ENCODE measurements at places on chromosomes 5 and 9.

GRCh38 chr5:73093943-73094342 is 26.4 kb upstream of the TMEM171 start:
- DNase-seq = no peak

GRCh38 chr9:127570533-127571111 is 41.5 kb upstream of the STXBP1 start:
- no peak for DNase-seq

DNA sequence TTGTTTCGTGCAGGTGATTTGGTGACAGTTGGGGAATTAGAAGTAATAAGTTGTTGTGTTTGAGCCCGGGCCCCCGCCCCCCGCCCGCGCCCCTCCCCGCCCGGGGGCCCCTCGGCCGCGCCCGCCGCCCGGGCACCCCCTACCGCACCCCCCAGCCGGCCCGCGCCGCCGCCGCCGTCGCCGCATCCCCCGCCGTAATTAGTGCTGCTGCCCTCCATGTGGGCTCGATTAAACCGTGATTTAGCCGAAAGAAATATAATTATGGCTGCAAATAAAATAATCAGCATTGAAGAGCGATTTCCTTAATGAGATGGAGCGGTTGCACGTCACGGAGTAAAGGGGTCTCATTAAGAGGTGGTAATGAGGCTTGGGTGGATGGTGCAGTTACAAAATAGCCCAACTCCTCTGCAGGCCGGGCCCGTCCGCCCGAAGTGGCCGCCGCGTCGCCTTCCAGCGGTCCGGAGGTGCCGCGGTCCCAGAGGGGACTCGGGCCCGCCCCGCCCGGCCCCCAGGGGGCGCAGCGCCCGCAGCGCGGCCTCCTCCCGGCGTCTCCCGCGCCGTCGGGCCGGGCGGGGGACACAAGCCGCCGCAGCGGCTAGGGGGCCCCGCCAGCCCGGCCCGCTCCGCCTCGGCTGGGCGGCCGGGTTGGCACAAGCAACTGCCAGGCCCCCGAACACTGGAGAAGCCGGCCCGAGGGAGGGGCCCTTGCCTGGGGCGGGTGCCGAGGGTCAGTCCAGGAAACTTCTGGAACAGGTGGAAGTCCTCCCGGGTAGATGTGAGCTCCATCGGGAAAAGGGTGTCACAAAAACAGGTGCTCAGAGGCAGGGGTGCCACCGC is 6.9 kb upstream of the OTP start:
- DNase-seq = no peak

- no peak for DNase-seq
Observed at GRCh38 chr5:58085800-58086199, 374.1 kb downstream of the PLK2 start.

DNA sequence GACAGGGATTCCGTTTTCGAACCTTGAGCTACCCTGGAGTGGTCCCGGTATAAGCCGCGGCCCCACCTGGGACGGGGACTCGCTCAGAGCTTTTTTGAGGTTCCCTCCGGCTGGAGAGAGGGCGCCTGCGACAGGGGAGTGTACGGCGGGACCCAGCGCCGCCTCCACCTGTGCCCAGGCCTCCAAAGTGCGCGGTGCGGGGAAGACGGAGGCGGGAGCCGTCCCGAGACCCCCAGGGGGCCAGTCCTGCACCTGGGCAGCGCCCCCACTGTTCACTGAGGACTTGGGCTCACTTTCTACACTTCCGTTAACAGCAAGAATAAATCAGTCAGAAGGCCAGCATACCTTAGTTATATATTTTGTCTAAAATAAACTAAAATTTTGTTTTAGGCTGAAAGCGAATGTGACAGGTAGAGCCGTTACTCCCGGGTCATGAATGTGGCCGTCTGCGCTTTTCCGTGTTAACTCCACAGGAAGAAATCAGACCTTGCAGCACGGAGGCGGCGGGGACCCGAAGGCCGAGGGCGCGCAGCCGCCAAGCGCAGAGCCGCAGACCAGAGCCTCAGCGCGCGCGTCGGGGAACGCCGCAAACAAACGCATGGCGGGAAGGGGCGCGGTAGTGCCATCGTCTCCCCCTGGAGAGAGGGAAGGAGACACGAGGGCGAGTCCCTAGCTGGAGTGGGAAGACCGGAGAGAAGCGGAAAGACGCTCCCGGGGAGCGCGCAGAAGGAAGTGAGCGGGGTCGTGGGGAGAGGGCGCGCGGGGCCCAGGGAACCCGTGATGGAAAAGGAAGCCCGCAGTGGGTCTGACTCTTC is 14.1 kb downstream of the TRIM7 start:
- DNase-seq = no peak

GRCh38 chr9:114183006-114183405 is 27.7 kb downstream of the COL27A1 start:
- no peak for DNase-seq

DNA sequence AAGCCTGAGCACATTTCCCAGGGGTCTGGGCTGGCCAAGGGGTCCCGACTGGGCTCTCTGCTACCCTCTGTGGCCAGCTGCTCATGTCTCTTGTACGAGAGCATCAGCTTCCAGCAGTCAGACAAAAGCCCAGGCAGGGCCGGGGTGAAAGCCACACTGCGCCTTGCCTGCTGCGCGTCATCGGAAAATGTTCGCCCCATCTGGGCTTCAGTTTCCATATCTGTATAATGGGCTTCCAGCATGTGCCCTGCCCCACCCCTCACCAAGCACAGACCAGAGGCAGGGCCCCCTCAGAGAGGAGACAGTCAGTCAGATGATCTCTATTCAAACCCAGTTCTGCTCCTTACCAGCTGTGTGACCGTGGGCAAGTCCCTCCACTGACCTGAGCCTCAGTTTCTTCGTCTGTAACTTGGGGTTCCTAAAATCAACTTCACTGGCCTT is 8.0 kb upstream of the GRHPR start:
- no peak for DNase-seq

DNA sequence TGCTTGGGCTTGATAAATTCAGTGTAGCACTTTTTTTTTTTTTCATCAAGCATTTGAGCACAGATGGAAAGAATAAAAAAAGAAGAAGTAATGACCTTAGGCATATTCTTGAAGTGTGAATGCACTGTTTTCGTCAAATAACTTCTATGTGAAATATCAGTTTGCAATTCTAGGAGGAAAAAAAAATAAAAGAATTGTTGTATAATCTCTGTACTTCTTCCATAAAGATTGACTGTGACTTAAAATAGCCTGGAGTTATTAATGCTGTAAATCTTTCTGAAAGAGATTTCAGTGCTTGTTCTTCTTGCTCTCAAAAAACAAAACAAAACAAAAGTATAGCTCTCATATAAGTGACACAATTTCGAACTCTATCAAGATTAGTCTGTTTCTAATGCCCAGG is 536.9 kb upstream of the ZNF608 start:
- DNase-seq = no peak

DNA sequence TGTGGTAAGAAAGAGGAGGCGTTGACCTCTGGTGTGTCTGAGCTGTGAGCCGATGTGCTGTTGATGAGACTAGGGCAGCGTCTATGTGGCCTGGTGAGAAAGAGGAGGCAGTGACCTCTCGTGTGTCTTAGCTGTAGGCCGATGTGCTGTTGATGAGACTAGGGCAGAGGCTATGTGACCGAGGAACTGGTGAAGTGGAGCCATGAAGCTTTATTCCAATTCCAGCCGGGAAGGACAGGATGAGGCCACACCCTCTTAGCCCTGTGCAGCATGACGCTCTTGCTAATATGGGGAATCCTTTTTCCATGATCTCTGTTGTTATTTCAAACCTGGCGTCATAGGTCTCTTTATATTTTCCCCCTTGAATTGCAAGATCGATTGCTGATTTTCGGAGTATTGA is 172.4 kb downstream of the GOLPH3 start:
- DNase-seq = no peak

GRCh38 chr5:161230221-161230620 is 316.3 kb downstream of the GABRB2 start:
- DNase-seq = no peak

GRCh38 chr9:91903126-91903911 is 46.7 kb downstream of the ROR2 start:
- no peak for DNase-seq

- DNase-seq = no peak
Observed at GRCh38 chr9:107862881-107863280, 373.3 kb upstream of the KLF4 start.

- DNase-seq = no peak
Observed at GRCh38 chr5:139549162-139549894, 11.8 kb upstream of the UBE2D2 start.

GRCh38 chr9:94885854-94886447 is 159.5 kb downstream of the AOPEP start:
- no peak for DNase-seq

DNA sequence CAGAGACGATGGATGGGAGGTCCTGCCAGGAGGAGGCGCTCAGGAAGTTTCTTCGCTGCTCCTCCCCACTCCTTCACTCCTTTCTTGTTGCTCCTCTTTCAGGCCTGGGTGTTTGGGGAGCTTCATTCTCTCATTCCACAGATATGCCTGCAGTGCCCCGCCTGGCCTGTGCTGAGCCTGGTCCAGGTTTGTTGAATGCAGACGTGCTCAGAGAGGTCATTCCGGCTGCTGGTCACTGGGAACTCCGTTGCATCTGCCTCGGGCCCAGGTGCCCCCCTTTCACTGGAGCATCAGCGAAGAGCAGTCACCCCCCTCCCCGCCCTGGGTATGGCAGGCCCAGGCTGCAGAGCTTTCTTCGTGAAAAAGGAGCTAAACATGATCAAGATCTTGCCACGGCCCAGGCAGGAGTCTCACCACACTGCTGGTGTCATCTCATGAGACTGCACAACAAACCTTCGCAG is 15.5 kb downstream of the SURF6 start:
- no peak for DNase-seq

DNA sequence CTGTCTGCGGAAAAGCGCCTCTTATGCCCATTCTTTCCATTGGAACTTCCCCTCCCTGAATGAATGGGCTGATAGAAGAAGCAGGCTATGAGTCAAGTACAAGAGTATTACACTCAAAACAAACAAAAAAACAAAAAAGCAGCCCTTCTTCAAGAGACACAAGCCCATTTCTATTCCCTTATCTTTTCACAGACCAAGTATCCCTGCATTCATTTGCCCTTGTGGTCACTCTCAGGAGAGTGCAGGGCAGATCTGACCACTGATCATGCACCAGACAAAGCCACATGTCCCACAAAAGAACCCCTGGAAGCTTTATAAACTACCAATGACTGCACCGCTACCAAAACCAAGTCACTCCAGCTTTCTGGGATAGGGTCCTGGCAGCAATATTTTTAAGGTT is 262.5 kb upstream of the TAS2R1 start:
- no peak for DNase-seq

GRCh38 chr5:88769165-88769564 is 113.8 kb downstream of the MEF2C start:
- DNase-seq = no peak

GRCh38 chr5:176954050-176954449 is 52.5 kb downstream of the UIMC1 start:
- no peak for DNase-seq

DNA sequence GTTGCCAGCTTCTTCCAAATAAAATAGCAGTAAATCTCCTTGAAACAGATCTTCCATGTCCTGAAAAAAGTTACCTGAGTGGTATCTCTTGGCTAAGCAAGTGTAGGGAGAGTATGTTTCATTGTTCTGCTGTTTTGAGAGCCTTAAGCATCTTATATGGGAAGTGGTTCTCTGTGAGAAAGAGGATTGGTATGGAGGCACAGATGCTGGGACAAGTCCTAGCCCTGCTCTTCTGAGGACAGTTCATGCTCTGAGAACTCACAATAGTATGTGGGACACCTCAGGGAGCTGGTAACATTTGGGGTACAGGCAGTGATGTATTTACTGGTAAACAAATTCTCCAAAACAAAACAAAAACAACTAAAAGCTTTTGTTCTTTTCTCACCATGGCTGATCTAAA is 2.0 kb downstream of the PPP3R2 start:
- DNase-seq = no peak

DNA sequence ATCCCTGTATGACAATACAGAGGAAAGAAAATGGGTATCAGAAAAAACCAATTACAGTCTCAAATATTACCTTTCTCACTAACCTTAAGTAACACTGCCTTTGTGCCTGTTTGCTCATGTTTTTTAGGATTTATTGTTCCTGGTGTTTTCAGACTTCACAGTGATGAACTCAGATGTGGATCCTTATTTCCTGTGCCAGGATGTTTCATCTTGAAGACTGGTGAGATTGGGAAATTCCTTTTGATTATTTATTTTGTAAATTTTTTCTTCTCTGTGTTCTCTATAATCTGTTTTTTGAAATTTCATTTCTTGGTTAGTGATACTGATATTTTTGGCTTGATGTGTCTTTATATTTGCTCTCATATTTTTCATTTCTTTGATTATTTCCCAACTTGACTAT is 142.4 kb upstream of the GRIN3A start:
- no peak for DNase-seq

- DNase-seq = no peak
Observed at GRCh38 chr5:115542086-115542485, 2.5 kb downstream of the FEM1C start.

- no peak for DNase-seq
Observed at GRCh38 chr9:113520109-113520642, 56.6 kb downstream of the RGS3 start.

- DNase-seq = no peak
Observed at GRCh38 chr5:151295791-151296477, 7.6 kb downstream of the SLC36A3 start.
